NCI-H2029 treated with DMSO at 0.1 percent for 48 hours (cell line): ENCODE measurements at places on chromosomes 16 and 17.
A peak's percentile ranks its signal among the peaks of the same experiment; 100 is the strongest.

- DNase-seq, result no peak
These were observed 4.8 kb downstream of the RHBDF2 start for GRCh38 chr17:76496464-76496863.

DNA sequence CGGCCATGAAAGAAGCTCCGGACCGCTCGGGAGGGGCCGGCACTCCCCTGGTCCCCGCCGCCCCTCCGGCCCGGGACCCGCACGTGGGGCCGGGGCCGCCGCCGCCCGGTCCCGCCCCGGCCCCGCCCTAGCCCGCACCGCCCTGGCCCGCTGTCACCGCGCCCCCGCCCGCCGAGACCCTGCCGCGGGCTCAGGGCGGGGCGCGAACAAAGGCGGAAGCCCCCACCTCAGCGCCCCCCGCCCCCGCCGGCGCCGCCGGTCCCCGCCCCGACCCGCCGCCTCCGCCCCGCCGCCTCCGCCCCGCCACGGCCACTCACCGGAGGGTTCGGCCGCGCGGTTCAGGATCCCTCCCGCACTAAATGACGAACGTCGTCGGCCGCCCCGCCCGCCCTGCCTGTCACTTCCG, at the start of gene ARHGDIA:
Gene ARHGDIA, minus strand, starts transcription at position 357 of the 406 bp plus-strand sequence. CDS start 1,407 bp downstream, outside the sequence.
- DNase-seq, result no peak

- DNase-seq, result no peak
These were observed 12.4 kb upstream of the SLC25A19 start for GRCh38 chr17:75301502-75302206.

DNA sequence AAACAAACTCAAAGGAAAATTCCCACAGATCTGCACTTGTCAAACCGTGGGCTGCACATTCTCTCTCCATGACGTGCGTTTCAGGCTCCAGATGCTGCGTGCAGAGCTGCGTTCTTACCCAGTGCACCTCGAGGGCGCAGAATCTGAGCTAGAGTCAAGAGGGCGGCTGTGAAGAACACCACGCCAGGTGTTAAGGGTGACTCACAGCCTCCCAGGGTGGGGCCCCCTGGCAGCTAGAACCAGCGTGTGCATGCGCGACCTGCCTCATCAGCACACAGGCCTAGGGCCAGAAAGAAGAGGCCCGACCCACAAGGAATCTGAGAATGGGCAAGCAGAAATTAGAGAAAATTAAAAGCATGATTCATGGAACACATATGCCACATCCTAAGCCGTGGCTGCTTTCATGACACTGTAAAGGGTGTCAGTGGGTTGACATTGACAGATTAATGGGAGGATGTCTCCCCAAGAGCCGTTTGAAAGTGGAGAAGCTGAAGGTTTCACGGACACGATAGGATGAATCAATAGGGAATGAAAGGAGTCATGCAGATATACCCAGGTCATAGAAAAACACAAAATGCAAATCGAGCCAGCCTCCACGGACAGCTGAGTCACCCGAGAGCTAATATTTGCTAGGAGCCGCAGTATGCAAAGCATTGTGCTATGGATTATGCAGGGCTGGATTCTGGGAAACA, 29.0 kb downstream of the MARCHF10 start:
- peak; percentile 69 for DNase-seq

DNA sequence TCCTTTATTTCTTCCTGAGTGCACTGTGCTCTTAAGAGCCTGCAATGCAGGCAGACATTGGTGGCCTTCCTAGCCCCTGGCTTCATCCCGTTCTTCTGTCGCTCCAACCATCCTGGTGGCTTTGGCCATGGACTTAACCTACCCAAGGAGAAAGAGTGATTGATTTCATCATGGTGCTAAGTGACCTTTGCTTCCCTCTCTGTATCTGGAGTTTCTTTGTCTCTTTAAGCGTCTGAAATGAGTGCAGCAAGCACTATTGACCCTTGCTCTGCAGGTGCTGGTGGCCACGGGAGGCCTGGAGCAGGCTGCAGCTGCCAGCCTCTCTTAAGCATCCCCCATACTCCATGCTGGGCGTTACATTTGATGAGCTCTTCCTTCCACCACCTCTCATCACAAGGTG, 60.5 kb downstream of the RAP1GAP2 start:
- DNase-seq, result no peak

- no peak for DNase-seq
These were observed 3.8 kb downstream of the CREBBP start for GRCh38 chr16:3876695-3877094.

GRCh38 chr17:48704361-48705248, 17.7 kb downstream of the PRAC1 start:
- DNase-seq, result no peak

DNA sequence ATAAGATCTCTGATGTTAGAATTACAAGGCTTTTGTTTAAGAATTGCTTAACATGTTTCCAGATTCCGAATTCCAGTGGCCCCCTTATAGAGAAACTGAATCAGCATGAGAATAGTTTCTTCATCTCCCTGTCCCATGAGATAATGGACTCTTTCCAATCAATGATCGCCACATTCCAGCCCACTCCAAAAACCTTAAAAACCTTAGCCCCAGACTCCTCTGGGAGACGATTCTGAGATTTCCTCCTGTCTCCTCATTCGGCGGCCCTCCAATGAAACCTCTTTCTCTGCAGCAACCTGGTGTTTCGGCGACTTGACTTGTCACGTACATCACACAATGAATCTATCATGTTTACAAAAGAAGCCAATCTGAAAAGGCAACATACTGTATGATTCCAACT, 197.1 kb upstream of the PSMD7 start:
- no peak for DNase-seq

DNA sequence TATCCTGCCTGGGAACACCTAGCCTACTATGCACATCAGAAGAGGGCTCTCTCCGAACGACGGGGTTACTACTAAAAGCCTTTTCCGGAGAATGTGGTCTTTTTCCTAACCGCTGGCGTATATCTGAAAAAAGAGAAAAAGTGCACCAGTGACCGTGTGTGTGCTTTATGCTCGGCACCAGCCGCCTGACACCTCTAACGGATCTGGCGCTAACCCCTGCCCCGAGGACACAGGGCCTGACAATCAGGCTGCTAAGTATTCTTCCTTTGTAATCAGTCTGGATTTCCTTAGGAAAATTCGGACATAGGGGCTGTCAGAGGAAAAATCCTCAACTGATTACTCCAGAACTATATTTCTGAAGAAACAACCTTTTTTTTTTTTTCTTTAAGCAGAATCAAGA, 13.4 kb upstream of the ITGAE start:
- DNase-seq, result no peak

- DNase-seq, result no peak
These were observed 87.2 kb downstream of the LITAF start for GRCh38 chr16:11499295-11500089.

- no peak for DNase-seq
These were observed 478.1 kb downstream of the NPIPA7 start for GRCh38 chr16:16857012-16857411.

DNA sequence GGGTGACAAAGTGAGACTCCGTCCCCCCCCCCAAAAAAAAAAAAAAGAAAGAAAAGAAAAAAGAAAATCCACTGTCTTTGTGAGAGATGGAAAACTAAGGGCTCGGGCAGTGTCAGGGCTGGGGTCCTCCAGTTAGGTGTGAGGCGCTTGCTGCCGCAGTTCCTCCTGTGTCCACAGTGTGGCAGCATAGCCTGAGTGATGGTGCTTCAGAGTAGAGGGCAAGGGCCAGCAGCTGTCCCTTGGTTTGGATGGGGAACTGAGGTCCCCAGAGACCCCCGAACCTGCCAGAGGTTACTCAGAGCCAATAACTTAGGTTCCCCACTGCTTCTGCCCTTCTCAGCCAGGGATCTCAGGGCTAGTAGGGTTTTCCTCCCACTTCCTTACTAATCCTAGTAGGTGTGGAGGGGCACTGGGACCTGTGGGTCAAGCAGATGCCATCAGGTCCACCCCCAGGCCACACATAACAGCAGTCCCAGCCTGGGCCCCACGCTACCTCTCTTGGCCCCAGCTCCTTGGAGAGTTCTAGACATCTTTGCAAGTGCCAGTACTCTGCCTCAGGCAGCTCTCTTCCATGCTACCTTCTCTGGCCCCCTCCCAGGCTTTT, 7.9 kb upstream of the LLGL1 start:
- peak; percentile 22 for DNase-seq

DNA sequence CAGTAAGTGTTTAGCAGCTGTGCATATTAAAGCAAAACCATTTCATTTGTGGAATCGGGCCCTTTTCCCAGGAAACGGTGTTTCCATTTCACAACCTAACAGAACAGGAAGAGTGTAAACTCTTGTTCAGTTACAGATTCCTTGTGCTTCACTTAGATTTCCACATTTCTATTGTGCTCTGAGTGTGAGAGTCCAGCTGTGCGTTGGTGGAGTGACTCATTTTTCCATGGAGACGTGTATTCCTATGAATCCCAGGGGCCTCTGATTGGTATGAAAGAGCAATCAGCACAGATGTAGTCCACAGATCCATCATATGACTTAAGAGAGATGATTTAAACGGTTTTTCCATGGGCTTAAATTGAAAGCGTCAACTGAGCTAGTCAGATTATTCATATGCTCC, 13.3 kb upstream of the CAVIN1 start:
- DNase-seq, result no peak

- no peak for DNase-seq
These were observed 8.5 kb downstream of the ST6GALNAC1 start for GRCh38 chr17:76635039-76635438.

- DNase-seq, result no peak
These were observed 68.8 kb downstream of the IL21R start for GRCh38 chr16:27470567-27471431.

DNA sequence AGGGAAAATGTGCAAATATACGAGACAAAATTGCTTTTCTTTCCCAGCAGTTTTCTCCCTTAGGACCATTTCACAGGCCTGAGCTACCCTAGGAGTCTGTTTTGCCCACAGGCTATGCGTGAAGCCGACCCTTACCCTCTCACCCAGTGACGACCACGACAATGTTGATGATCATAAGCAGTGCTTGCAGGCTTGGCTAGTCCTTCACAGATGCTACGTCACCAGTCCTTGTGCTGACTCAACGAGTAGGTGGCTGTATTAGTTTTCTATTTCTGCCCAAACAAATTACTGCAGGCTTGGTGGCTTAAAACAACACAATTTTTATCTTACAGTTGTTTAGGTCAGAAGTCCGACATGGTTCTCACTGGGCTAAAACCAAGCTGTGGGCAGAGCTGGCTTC, 574.6 kb upstream of the HSBP1 start:
- DNase-seq, result no peak

DNA sequence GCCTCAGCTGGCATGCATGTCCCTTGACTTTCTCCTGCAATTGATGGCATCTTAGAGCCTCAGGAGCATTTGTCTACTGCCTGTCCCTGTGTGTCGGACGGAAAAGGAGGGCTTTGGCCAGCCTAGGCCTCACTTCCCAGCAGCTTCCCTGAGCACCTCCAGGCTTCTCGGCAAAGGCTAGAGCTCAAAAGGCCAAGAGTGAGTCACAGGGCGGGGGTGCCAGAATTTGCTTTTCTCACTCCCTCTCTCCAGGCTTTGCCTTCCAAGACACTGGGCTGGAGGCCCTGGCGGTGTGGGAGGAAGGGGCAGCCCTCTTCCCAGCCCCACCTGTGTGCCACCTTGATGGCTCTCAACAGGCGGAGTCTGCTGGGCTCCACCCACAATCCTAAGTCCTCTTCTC, 107.3 kb upstream of the MAF start:
- DNase-seq, result no peak

GRCh38 chr16:68997564-68997963, 107.9 kb upstream of the HAS3 start:
- DNase-seq, result no peak

- DNase-seq, result no peak
These were observed 159.5 kb downstream of the RBFOX1 start for GRCh38 chr16:7492122-7492521.

- no peak for DNase-seq
These were observed 214.2 kb upstream of the TNRC6C start for GRCh38 chr17:77744066-77744988.

DNA sequence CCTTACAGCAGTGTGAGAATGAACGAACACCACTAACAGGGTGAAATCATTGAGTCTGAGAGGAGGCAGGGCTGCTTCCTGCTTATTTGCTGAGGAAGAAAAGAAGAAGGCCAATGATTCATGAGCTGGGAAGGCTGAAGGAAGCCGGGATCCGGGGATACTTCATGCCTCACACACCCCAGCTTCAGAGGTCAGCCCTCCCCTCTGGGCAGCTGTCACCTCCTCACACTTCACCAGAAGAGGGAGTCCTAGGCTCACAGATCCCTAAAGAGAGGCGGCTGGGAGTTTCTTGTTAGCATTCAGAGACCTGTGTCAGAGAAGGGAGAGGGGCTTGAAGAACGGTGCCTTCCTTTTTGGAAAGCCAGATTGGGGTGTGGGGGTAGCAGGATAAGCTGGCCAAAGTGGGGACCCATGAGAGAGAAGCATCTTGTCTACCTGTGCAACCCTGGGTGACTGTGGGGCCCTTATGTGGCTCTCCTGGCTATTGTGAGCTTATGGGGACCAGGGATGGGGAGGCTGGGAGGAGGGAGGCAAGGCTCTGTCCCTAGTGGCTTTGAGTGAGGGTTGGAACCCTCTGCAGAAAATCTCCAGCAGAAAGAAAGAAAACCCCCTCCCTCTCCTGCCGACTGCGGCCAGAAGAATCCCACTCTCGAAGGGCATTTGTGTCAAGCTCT, 94.6 kb downstream of the RGS9 start:
- DNase-seq, result peak; percentile 10

- DNase-seq, result no peak
These were observed 5.9 kb downstream of the DNAH17 start for GRCh38 chr17:78571329-78571728.

DNA sequence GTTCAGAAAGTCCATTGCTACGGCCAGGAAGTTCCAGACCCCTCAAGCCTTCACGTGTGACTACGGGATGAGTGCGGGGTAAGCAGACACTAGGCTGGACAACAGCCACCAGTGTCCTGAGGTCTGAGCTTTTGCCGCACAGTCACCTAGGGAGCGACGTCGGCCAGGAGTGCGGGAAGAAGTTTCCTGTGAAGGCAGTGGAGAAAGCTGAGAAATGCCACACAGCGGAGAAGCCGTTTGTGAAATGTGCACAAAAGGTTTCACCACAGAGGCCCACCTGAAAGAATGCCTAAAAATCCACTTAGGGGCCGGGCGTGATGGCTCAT, 47.4 kb downstream of the SHCBP1 start:
- DNase-seq, result no peak

DNA sequence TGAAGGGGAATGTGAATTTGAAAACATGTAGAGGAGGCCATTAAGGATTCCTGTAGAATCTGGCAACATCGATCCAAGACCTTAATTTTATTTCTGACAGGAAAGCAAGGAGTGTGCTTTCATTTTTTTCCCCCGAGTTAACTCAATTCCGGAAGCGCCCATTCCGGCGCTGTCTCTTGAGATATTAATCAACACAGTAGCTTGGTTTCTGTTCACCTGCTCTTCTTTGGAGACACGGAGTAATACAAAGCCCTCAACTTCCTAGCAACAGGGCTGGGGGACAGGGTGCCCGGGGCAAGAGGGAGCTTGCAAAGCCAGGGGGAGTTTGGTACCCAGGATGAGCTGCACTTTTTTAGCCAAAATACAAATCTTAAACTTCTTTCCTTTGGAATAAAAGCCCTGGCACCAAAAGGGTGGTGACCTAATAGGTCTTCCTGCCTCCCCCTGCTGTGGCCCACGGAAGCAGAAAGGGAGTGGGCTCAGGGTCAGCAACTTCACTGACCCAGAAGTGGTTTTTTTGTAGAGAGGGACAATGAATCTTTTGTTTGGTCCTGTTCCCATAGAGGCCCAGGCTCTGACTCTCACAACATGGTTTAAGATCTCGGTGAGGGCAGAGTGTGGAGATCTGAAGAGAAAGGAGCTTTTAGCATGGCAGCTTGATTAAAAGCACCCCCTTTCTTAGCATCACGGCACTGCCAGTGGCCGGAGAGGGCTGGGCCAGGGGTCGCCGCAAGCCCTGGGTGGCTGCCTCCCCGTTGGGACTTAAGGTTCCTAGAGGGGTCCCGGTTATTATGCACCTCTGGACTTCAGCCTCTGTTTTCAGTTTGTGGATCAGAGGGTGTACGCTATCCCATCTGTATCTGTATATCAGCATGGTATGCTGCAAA, 207.3 kb downstream of the CCDC182 start:
- no peak for DNase-seq
